Subcutaneous preadipocyte (primary cell): ENCODE measurements at places on chromosomes 2 and 18. TPM values are rescaled to one million over a fixed set of nuclear protein-coding genes. Genes with fewer than 3 reads are reported as not detected.

SAG gene
- total RNA-seq, result not detected in 2 replicates

MYO3B gene
- under 0.01 TPM in 2 replicates for total RNA-seq

EDAR gene
- total RNA-seq, result not detected in 2 replicates

CACNB4 gene
- 0.37 and 0.39 TPM in 2 replicates for total RNA-seq

DUSP19 gene
- 1.1 and 2.2 TPM in 2 replicates for total RNA-seq

MFF gene
- 77.6 and 84.1 TPM in 2 replicates for total RNA-seq

NTSR2 gene
- not detected in 2 replicates for total RNA-seq

DYSF gene
- total RNA-seq, result under 0.01 and 0.20 TPM in 2 replicates

RESP18 gene
- not detected in 2 replicates for total RNA-seq

KCNJ3 gene
- not detected in 2 replicates for total RNA-seq

C2orf72 gene
- 0.20 and 0.37 TPM in 2 replicates for total RNA-seq

STRADB gene
- total RNA-seq, result 35.3 and 49.5 TPM in 2 replicates

OBSL1 gene
- total RNA-seq, result 26.0 and 37.5 TPM in 2 replicates

C1QL2 gene
- total RNA-seq, result not detected in 2 replicates

ERBB4 gene
- under 0.01 TPM in 1 of 2 replicates, not detected in the other for total RNA-seq

APCDD1 gene
- total RNA-seq, result 0.73 TPM in 1 of 2 replicates, not detected in the other

PLCL1 gene
- 0.20 and 0.37 TPM in 2 replicates for total RNA-seq

IL36G gene
- not detected in 2 replicates for total RNA-seq

EVX2 gene
- not detected in 2 replicates for total RNA-seq

CGREF1 gene
- 7.2 and 14.3 TPM in 2 replicates for total RNA-seq

POTEI gene
- not detected in 2 replicates for total RNA-seq

UPP2 gene
- total RNA-seq, result not detected in 2 replicates

CAPN14 gene
- under 0.01 and 0.20 TPM in 2 replicates for total RNA-seq

CABLES1 gene
- 1.1 and 3.1 TPM in 2 replicates for total RNA-seq

ZNF385B gene
- under 0.01 and 0.37 TPM in 2 replicates for total RNA-seq

MATN3 gene
- total RNA-seq, result 0.39 and 0.73 TPM in 2 replicates

CTLA4 gene
- not detected in 2 replicates for total RNA-seq

PPP4R1 gene
- total RNA-seq, result 58.8 and 99.5 TPM in 2 replicates
